Testis (tissue), 5 donors: ENCODE measurements at places on chromosomes 4 and X. TPM values are rescaled to one million over a fixed set of nuclear protein-coding genes. Genes with fewer than 3 reads are reported as not detected.

The CENPVL2 gene
- 5.9 TPM for total RNA-seq

The NXF2B gene
- 11.3 TPM for total RNA-seq

DNA sequence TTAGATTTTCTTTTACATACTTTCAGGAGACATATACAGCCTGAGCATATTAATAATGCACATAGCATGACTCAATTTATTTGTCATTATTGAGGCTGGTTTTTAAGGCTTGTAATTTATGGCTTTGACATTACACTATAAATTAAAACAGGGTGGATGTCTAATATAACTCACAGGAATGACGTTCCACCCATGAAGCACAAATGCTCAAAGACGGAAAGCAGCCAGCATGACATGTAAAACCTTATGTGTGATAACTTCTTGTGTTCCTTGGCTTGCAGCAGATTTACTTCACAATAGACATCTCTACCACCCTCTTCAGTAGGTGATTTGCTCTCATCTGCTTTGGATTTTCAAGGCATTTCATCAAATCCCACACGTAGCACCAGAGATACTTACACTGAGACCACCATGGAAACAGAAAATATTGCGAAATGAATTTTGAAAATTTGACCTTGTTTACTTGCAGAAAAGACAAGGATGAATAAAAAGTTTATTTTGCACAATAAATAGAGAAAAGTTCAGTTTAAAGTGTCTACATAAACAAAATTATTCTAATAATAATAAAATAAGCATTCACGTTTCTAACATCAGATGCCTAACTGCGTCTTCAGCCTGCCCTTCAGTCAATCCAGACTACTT is 64.7 kb upstream of the BTC start:
- no peak overlapping the region for H3K27ac ChIP-seq
- no peak for DNase-seq
- no peaks in the 10 kb centered on the region for H3K4me1 ChIP-seq
- no peaks in the 10 kb centered on the region for H3K36me3 ChIP-seq

- no peaks in the 10 kb centered on the region for H3K36me3 ChIP-seq
- H3K27ac ChIP-seq = no peak overlapping the region
- H3K27me3 ChIP-seq = no peaks in the 10 kb centered on the region
- no peak for DNase-seq
- no peak overlapping the region for H3K4me3 ChIP-seq
- H3K4me1 ChIP-seq = no peaks in the 10 kb centered on the region
Measured at GRCh38 chr4:155748039-155748438, 10.8 kb upstream of the GUCY1B1 start.

The SPANXD gene
- not detected for total RNA-seq

The TRIM75 gene
- total RNA-seq = 0.24 TPM

The CACNA1F gene
- 0.16 TPM for total RNA-seq

The XPNPEP2 gene
- 0.08 TPM for total RNA-seq

The SH3TC1 gene
- 12.6 TPM for total RNA-seq

- DNase-seq = peak; percentile 70
- no peaks in the 10 kb centered on the region for H3K27me3 ChIP-seq
- peak overlapping the region; percentile 4 for H3K27ac ChIP-seq
- H3K4me3 ChIP-seq = no peak overlapping the region
- peaks cover 6% of the 10 kb centered on the region for H3K4me1 ChIP-seq
Measured at GRCh38 chr4:53128706-53129357, 237.0 kb downstream of the SCFD2 start.

- H3K4me3 ChIP-seq = no peak overlapping the region
- H3K27me3 ChIP-seq = no peaks in the 10 kb centered on the region
- peaks cover 10% of the 10 kb centered on the region for H3K4me1 ChIP-seq
- H3K36me3 ChIP-seq = no peaks in the 10 kb centered on the region
- H3K27ac ChIP-seq = no peak overlapping the region
Measured at GRCh38 chr4:184282895-184283654, 65.4 kb upstream of the ENPP6 start.

The GPR173 gene
- 3.8 TPM for total RNA-seq

- H3K27ac ChIP-seq = no peak overlapping the region
- H3K4me1 ChIP-seq = peaks cover 7% of the 10 kb centered on the region
- H3K27me3 ChIP-seq = no peaks in the 10 kb centered on the region
- H3K4me3 ChIP-seq = peak overlapping the region; percentile 40
Measured at GRCh38 chr4:15779306-15779705, 1.2 kb downstream of the CD38 start.

The DIPK2B gene
- total RNA-seq = 5.8 TPM

DNA sequence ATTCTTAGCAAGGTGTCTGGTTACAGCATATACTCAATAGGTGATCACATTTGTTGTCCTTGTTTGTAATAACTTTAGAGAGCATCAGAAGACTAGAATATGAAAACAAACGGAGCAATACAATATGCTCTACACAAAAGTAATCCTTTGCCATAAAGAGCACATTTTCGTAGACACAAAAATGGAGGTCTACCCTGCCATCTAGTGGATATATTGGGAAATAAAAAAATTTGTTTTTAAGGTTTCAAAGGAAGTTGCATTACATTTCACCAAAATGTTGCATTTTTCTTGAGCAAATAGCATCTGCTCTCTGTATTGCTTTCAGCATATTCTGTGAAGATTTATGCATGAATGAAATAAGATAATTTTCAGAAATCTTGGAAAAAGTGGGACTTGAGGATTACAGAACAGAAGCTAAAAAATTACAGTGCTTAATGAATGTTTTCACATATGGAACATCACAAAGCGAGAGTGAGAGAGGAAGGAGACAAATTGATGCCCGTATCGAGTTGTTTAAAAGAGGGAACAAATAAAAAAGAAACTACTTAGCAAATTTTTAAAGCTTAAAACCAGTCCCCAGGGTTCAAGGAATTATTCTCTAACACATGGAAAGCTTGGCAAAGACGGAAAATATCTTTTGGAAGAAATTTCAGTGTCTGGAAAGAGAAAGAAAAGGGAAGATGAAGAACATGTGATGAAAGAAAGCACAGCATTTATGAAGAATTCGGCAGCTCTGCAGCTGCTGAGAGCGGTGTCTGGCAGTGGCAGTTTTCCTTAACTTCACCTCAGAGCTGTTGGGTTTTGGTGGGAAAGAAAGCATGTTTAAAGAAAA is 390.1 kb downstream of the ANKRD50 start:
- no peak for DNase-seq
- H3K36me3 ChIP-seq = no peaks in the 10 kb centered on the region
- no peaks in the 10 kb centered on the region for H3K4me1 ChIP-seq

GRCh38 chrX:153688071-153688470 is 345 bp downstream of the SLC6A8 start:
- no peak overlapping the region for H3K4me3 ChIP-seq
- H3K4me1 ChIP-seq = no peaks in the 10 kb centered on the region
- no peaks in the 10 kb centered on the region for H3K27me3 ChIP-seq
- H3K36me3 ChIP-seq = no peaks in the 10 kb centered on the region

DNA sequence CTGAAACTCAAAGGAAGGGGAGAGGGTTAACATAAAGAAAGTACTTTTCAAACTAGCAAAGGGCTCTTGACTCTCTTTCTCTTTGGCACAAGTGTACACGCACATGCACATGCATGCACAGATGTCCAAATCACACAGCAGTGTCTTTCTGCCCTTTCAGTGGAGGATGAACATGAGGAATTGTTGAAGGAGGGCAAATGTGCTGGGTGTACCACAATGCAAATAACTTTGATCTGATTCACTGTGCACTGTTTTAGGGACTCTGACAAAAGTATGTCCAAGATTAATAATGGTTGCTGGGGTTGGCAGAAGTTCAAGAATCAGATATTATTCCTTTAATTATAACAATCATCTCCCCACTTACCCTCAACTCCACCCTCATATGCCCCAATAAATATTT is 93.8 kb downstream of the GPC4 start:
- no peaks in the 10 kb centered on the region for H3K27me3 ChIP-seq
- DNase-seq = no peak
- no peaks in the 10 kb centered on the region for H3K36me3 ChIP-seq
- H3K4me3 ChIP-seq = no peak overlapping the region
- no peaks in the 10 kb centered on the region for H3K4me1 ChIP-seq

The MAMLD1 gene
- 70.6 TPM for total RNA-seq

The WDR17 gene
- total RNA-seq = 10.2 TPM

GRCh38 chrX:71579136-71579989 is 1.1 kb downstream of the GCNA start:
- no peak for DNase-seq
- no peak overlapping the region for H3K27ac ChIP-seq
- H3K4me1 ChIP-seq = no peaks in the 10 kb centered on the region
- H3K36me3 ChIP-seq = no peaks in the 10 kb centered on the region
- no peaks in the 10 kb centered on the region for H3K27me3 ChIP-seq

- DNase-seq = no peak
- H3K4me3 ChIP-seq = no peak overlapping the region
- no peaks in the 10 kb centered on the region for H3K4me1 ChIP-seq
- H3K27me3 ChIP-seq = no peaks in the 10 kb centered on the region
- no peaks in the 10 kb centered on the region for H3K36me3 ChIP-seq
Measured at GRCh38 chrX:30863974-30864373, 25.1 kb downstream of the TAB3 start.

- no peaks in the 10 kb centered on the region for H3K36me3 ChIP-seq
- no peak for DNase-seq
- H3K4me1 ChIP-seq = no peaks in the 10 kb centered on the region
- H3K27me3 ChIP-seq = no peaks in the 10 kb centered on the region
- H3K27ac ChIP-seq = no peak overlapping the region
- H3K4me3 ChIP-seq = no peak overlapping the region
Measured at GRCh38 chrX:115989686-115990085, 180.9 kb upstream of the AGTR2 start.

The POU4F2 gene
- 1.9 TPM for total RNA-seq

The HSD17B13 gene
- total RNA-seq = 0.81 TPM

The SLIT2 gene
- 11.4 TPM for total RNA-seq

DNA sequence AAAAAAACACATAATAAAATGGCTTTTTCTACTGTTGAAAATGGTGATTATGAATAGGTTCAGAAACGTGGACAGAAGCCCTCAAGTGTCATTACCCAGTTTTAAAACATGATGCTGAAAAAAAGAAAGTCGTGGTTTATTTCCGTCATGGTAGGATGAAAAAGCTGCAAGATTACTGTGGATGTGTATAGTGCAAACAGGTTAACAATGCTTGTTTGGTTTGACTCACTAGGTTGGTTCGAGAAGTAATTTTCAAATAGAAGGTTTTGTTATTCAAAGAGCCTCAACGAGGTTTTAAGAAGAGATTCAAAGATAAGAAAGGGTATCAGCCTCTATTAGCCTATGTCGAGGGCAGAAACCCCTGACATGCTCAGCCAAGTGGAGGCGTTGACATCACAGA is 2.5 kb upstream of the RXFP1 start:
- no peak overlapping the region for H3K27ac ChIP-seq
- H3K4me1 ChIP-seq = no peaks in the 10 kb centered on the region
- no peak overlapping the region for H3K4me3 ChIP-seq

DNA sequence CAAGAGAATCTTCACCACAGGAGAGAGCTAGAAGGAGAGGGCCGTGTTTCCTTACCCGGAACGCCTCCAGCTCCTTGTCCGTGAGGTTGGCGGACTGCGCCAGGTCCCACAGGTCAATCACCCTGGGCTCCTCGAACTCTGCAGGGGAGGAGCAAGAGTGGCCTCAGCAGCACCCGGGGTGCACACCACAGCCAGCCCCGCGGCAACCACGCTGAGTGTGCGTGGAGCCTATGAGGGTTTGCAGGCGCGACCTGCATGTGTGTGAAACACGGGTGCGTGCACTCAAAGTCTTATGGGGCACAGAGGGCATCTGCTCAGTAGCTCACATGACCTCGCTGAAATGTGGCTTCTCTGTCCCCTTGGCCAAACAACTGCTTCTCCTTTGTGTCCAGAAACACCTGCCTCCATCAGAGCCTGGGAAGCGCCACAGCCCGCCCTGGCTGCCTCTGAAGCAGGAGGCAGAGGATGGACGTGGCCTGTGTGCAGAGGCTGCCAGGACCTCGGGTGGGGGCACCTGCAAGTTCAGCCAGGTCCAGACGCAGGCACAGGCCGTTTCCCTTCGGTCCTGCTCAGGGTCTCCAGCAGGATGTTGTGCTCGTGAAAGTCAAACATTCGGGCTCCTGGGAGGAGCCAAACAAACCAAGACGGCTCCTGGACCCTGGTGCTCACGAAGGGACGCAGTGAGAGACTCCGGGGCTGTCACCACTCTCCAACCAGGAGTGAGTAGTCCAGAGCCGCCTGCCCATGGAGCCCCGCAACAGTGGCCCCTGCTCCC is 16.0 kb downstream of the LRPAP1 start:
- no peaks in the 10 kb centered on the region for H3K27me3 ChIP-seq
- no peaks in the 10 kb centered on the region for H3K36me3 ChIP-seq
- no peak for DNase-seq
- no peak overlapping the region for H3K27ac ChIP-seq

The CT45A3 gene
- total RNA-seq = 19.9 TPM
